G401 (cell line): ENCODE measurements at places on chromosomes 1 and 21. TPM values are rescaled to one million over a fixed set of nuclear protein-coding genes. Genes with fewer than 3 reads are reported as not detected.

GRCh38 chr1:116243333-116244054 lies 129.6 kb upstream of the ATP1A1 start:
- DNase-seq = no peak

TSPAN1 gene
- 5.9 TPM in 1 of 2 replicates, not detected in the other for total RNA-seq

DNA sequence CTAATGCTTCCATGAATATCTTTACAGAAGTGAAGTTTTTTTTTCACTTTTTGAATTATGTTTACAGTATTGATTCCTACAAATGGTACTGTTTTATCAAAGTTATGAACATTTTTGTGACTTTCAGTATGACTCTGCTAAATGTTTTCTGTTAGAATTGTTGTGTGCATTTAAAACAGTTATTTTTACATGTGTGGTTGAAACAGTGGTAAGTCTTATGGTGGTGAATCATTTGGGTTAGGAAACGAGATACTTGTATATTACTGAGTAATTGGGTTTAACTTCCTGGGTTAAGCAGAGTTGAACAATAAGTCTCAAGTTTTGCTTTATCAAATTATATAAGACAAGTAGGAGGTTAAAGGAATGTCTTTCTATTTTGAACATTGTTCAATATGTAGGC lies 66.8 kb downstream of the VPS13D start:
- no peak for DNase-seq

F13B gene
- not detected in 2 replicates for total RNA-seq

WDR64 gene
- not detected in 2 replicates for total RNA-seq

GRCh38 chr1:189435398-189435797 lies 1042.3 kb downstream of the BRINP3 start:
- no peak for DNase-seq

DNA sequence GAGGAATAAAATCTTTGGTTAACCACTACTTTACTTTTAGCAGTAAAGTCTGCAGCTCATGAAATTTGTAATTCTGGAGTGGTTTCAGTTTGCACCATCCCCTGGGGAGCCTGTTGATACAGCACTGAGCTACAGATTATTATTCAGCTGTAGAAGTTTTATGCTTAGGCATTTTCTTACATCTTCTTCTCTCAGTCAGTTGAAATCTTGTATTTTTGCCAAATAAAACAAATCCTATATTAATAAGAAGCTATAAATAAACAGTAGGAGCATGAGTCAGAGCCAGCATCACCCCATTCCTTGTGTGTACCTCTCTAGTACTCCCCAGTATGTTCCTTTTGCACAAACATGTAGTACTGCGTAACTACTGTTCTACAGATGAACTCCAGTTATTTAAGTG lies 118.9 kb downstream of the ATF6 start:
- DNase-seq = peak; percentile 2

DNA sequence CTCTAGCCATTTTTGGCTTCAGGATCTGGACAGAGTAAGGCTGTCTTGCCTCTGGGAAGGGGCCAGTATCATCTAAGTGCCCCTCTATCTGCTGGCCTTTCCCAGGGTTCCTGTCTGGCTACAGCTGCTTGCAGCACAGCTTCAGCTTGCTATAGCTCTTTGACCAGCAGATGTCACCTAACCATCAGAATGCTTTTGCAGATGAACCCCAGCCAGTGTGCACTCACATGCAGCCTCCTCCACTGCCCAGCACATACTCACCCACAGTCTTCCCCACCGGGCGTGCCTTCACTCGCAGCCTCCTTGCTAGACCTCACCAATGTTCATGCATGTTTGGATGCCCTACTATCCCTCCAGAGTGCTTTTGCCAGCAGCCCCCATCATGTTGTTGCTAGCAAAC lies 769.0 kb downstream of the BRINP3 start:
- peak; percentile 8 for DNase-seq

- peak; percentile 67 for DNase-seq
These were observed 1.4 kb downstream of the IER5 start for GRCh38 chr1:181089676-181090544.

GRCh38 chr21:31660259-31660565 lies 719 bp downstream of the SOD1 start:
- DNase-seq = peak; percentile 43

DNA sequence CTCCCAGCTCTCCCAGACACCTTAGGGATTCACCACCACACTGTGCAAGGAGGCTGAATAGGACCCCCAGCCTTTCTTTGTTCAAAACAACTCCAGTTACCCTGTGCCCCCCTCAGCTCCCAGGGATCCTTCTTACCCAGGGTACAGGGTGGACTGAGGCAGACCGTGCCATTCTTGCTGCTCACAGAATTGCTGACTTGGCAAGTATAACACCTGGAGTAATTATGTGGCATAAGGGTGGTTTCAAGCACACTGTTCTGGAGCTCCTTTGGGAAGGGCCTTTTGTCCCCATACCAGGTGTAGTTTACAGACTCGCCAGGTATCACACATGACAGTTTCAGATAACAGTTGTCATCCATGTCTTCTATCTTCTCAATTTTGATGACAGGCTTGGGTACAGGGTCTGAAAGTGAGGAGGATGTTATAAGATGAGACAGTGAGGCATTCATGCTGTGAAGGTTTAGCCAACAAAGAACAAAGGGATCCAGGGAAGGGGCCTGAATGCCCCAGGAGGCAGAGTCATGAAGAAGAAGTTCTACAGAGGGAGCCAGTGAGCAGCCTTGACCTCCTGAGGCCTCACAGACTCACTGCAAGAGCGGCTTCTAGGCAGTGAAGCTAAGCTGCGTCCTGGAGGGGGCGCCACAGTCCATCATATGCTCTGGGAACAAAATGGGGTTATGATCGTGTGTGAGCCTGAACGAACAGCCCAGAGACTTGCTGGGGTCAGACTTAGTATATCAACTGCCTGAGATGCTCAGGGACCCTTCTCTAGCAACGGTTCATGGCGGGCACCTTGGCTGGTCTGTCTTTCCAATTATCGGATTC lies 30.3 kb downstream of the CD48 start:
- DNase-seq = peak; percentile 29

DNA sequence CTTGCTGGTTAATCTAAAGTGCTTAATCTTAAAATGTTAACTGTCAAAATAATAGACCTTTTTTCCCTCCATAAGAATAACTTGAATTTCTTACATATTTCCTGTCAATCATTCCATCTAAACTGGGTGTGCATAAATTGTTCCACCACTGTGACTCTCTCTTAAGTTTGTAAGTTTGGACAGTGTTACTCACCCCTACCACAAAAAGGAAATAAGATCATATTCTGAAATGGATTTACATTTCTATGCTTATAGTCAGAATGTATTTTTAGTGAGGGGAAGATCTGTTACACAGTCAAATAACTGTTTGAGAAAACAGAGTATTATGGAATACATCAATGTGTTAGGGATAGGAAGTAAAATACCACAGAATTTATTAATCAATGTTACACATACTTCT lies 109.6 kb upstream of the DPYD start:
- DNase-seq = no peak

- DNase-seq = no peak
These were observed 52.1 kb downstream of the ACBD3 start for GRCh38 chr1:226134170-226135058.

IVNS1ABP gene
- total RNA-seq = 65.2 and 81.9 TPM in 2 replicates

DNA sequence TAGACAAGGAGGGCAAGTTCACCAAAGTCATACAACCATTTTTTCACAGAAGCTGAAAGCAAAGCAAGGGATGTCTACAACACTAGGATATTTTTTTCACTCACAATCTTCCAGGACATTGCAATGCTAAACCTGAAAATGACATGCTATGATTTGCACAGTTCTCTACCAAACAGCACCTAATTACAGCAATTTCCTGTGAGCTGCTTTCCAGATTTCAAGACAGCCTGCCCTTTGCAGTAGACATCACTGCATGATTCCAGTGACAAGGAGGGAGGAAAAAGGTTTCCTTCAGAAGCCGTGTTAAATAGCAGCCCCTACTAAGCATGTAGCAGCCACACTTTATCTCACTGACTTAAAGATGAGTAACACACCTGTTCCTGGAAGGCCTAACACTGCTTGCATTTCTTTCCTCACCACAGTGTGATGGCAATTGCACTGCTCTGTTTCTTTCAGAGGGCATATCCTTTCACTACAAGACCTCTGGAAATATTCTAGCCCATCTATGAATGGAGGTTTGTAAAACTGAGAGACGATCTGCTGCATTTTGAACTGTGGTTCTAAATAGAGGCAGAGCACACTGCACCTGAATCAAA lies 97.1 kb downstream of the DUSP10 start:
- DNase-seq = no peak

TAS1R1 gene
- not detected in 2 replicates for total RNA-seq

RXFP4 gene
- total RNA-seq = not detected in 2 replicates

DNA sequence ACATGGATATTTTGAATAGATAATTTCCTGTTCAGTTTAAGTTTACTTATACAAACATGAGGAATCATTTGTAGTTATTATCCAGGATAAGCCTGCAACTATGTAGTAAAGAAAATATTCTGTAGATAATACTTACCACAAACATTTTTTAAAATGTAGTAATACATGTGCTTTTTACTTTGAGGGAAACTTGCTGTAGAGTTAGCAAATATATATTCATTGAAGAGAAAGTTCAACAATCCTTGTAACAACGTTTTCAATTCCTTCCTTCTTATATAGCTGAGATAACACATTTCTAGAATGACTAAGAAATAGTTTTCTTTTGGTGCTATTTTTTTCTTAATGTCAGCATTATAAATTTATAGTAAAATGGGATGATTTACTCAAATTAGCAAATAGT lies 664.6 kb upstream of the ADAMTS5 start:
- DNase-seq = no peak

APOBEC4 gene
- total RNA-seq = not detected in 2 replicates

BCAN gene
- total RNA-seq = 23.9 and 30.9 TPM in 2 replicates

- DNase-seq = no peak
These were observed 3.7 kb upstream of the SF3B4 start for GRCh38 chr1:149931212-149931790.

DNA sequence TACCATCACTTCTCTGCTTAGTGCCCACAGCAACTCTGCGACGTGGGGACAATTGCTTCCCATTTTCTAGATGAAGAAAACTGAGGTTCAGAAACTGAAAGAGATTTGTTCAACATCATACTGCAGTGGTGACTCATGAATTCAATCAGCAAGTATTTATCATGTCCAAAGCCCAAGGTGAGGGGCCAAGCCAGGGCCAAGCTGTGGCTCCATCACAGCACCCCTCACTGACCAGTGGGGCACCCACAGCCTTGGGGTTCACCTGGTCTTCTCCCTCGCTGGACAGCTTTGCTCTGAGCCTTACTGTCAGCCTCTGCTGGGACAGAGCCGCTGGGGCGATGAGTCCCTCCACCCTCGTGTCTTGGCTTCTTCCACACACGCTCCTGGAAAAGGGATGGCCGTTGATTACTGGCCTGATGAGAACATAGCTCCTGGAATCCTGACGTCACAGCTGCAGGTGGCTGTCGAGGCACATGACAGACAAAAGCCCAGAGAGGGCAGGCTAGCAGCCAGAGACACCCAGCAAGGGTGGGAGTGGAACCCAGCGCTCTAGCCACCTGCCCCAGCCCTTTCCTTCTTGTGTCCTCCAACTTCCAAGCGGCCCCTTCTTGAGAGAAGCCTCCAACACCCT lies 6.2 kb downstream of the EDN2 start:
- DNase-seq = no peak
